Lung microvascular endothelial cell (primary cell): ENCODE measurements at places on chromosomes 11 and 22. TPM values are rescaled to one million over a fixed set of nuclear protein-coding genes. Genes with fewer than 3 reads are reported as not detected.

DNA sequence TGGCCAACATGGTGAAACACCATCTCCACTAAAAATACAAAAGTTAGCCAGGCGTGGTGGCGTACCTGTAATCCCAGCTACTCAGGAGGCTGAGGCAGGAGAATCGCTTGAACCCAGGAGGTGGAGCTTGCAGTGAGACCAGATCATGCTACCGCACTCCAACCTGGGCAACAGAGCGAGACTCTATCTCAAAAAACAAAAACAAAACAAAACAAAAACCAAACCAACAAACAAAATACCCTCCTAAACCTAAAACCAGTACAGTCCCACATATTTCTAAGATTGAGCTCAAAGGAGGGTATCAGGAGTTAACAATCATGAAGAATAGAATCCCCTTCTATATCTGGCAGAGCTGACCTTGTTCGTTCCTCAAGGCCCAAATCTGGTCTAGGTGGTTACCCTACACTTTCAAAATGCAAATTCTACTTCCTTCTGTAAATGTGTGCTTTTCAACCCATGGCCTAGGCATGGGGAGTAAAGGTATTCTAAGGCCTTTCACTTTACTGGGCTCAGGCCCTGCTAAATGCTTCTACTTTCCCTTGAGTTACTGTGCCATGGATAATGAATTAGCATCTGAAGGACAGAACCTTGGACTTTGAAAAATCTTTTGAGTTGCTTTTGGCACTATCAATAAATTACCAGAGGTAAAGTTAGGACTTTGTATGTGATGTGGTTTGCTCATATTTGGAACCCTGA lies 10.4 kb upstream of the PPP2R1B start:
- no peak for DNase-seq

- DNase-seq: no peak
Observed at GRCh38 chr22:28560046-28560742, 119.4 kb downstream of the TTC28 start.

DNA sequence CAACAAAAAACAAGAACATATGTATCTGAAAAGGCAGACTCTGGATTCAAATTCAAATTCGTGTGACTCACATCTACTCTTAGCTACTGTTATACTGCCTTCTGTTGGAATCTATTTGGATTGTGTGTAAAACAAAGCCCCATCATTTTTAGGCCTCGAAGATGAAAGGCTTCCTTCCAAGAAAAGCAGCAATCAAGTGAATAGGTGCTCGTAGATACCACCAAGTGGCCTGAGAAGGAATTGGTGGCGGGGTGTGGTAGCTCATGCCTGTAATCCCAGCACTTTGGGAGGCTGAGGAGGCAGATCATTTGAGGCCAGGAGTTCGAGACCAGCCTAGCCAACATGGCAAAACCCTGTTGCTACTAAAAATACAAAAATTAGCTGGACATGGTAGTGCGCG lies 4.2 kb downstream of the GRAMD1B start:
- peak; percentile 31 for DNase-seq

DNA sequence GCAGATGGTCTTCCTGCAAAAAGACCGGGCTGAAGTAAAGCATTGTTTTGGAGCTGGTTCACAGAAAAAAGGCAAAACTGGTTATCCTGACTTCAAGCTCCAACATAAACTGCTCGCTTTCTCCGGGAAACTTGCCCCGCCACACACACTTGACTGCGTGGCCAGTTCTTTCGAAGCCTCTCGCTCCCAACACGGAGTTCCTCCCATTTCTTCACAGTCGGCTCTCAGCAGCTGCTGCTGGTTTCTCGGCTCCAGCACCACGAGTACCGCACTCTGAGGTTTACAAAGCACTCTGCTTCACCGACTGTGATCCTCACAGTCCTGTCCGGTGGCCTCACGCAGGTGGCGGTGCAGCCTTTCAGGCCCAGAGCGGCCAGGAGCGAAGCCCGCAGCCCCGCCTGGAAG lies 264 bp downstream of the CHEK1 start:
- DNase-seq: no peak

DNA sequence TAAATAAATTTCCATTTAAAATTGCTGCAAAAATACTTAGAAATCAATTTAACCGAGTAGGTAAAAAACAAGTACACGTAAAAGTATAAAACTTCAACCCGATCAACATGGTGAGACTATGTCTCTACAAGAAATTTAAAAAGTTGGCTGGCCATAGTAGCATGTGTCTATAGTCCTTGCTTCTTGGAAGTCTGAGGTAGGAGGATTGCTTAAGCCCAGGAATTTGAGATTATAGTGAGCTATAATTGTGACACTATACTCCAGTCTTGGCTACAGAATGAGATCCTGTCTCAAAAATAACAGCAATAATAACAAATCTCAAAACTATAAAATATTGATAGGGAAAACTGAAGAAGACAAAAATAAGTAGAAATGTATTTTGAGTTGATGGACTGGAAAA lies 11.1 kb downstream of the CASP4 start:
- no peak for DNase-seq

GRCh38 chr22:44316393-44317122 lies 3.8 kb upstream of the SHISAL1 start:
- DNase-seq: no peak

GRCh38 chr11:44747316-44747715 lies 20.6 kb downstream of the TSPAN18 start:
- DNase-seq: no peak

- DNase-seq: no peak
Observed at GRCh38 chr11:23490557-23491235, 630.4 kb upstream of the CCDC179 start.

GRCh38 chr11:115552151-115552772 lies 48.0 kb upstream of the CADM1 start:
- DNase-seq: no peak

GRCh38 chr11:18633256-18634139 lies 644 bp downstream of the SPTY2D1 start:
- peak; percentile 1 for DNase-seq

DNA sequence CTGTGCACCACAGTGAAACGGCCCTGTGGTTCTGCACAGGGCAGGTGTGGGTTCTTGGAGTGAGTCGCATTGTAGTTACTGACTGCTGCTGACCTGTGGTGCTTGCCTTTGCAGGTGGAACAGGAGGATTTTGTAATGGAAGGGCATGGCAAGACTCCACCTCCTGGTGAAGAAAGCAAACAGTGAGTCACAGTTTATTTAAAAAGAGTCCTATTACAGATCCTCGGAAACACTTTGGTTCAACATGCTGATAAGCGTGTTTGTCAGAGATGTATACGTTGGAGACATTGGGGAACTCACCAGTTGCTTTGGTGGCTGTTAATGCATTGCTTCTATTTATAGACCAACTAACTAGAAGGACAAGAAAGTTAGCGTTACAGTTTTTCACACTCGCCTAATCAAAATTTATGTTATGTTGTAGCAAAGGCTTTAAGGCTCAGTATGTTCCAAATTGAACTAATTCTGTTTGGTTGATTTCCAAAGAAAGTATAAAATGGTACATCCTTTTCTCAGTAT lies 21.7 kb upstream of the TNRC6B start:
- DNase-seq: peak; percentile 42

GRCh38 chr11:85809191-85809590 lies 1.8 kb downstream of the SYTL2 start:
- no peak for DNase-seq

DNA sequence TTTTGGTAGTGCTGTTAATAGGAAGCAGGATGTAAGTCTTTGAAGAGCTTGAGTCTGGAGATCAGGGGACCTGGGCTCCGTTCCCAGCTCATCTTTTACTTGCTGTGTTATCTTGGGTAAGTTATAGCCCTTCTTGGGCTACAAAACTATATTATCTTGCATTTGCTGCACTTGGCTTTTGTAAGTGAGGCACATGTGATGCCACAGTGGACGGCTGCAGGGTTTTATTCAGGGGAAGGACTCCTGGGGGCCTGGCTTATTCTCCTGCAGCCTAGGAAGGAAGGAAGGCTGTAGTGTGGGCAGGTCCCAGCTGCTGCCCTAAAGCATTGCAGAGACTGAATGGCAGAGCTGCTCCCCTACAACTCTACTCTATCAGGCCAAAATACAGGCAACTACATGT lies 6.4 kb downstream of the CD82 start:
- no peak for DNase-seq

DNA sequence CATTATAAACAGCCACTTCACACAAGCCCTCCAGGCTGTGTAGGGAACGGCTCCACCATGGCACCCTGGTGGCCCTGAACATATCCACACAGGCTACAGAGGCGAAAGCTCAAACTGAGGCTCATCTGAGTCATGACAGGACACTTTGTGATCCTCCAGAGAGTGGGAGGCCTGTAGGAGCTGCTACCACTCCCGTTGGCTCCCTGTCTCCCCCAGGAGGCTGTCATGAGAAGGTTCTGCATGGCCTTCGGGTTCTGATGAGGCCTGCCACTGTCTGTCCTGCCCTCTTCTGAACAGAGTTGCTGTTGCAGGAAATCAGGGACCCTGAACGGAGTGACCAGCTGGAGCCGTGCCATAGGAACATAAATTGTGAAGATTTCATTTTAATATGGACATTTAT lies 23.8 kb upstream of the ALDH3B2 start:
- no peak for DNase-seq

DNA sequence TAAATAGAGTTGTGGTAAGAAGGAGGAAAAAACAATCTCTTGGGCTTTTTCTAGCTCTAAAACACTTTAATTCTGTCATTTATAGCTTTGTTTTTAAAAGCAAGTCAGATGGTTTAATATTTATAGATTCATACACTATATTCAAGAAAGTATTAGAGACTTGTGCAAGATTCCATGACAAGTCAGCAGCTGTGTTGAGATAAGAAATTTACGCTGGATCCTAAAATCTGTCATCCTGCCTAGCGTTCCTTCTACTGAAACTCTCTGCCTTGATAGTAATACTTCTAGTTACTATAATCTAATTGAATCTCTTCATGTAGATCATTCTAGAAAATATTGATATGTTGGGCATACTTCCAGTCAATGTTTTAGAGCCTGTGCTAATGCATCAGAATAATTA lies 721.8 kb downstream of the CNTN5 start:
- no peak for DNase-seq

- DNase-seq: peak; percentile 51
Observed at GRCh38 chr22:28958611-28959010, 75.2 kb downstream of the ZNRF3 start.

DNA sequence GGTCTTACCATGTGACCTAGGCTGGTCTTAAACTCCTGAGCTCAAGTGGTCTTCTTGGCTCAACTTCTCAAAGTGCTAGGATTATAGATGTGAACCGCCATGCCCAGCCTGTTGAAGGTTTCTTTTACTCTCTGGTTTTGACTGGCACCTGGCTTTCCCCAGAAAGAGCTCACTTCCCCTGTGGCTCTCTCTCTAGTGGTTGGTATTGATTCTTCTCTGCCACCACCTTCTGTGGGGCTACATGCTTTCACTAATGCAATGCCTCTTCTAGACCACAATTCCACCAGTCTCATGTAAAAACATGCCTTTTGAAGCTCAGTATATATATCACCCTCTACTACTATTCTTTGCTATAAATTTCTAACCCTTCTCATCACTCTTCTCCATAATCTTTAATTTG lies 67.2 kb downstream of the CCDC83 start:
- no peak for DNase-seq

DNA sequence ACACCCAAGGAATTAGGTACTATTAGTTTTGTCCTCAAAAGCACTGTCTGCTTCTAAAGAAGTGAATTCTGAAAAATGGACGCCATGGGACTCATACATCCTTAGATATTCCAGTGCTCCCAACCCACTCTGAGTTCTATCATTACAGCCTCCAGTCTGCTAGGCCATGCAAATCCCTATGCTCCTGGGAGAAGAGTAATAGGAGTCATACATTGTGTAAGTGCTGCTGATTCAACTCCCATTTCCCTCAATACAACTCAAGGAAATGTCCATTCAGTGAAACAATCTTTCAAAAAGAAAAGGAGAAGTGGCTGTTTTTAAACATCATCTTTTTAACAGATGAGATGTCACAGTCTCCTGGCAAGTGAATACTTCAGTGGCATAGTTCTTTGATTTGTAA lies 590.2 kb upstream of the LRRC4C start:
- DNase-seq: no peak

- no peak for DNase-seq
Observed at GRCh38 chr11:61904539-61905048, 12.8 kb downstream of the RAB3IL1 start.

- no peak for DNase-seq
Observed at GRCh38 chr11:19939415-19939929, 220.8 kb downstream of the DBX1 start.

GRCh38 chr22:20595461-20595860 lies 88.1 kb downstream of the MED15 start:
- DNase-seq: no peak

GRCh38 chr11:69655479-69656428 lies 14.8 kb downstream of the CCND1 start:
- no peak for DNase-seq

GRCh38 chr11:131713529-131714134 lies 343.2 kb downstream of the NTM start:
- DNase-seq: no peak

- DNase-seq: no peak
Observed at GRCh38 chr11:33534575-33534974, 166.1 kb downstream of the C11orf91 start.

GRCh38 chr11:35107861-35108260 lies 31.1 kb upstream of the CD44 start:
- peak; percentile 45 for DNase-seq

GRCh38 chr22:21014726-21015465 lies at the start of gene P2RX6:
Gene P2RX6, plus strand, starts transcription at chr22:21015165. Its CDS starts 10 bp downstream, at chr22:21015175.
- DNase-seq: no peak

Gene FCHSD2
- total RNA-seq: 13.7 and 15.9 TPM in 2 replicates

Gene RFPL2
- total RNA-seq: not detected in 2 replicates

Gene OR8G1
- total RNA-seq: not detected in 2 replicates

Gene HRAS
- total RNA-seq: 45.4 and 47.3 TPM in 2 replicates

Gene PLEKHA7
- 1.1 and 4.8 TPM in 2 replicates for total RNA-seq

Gene OR2AG2
- total RNA-seq: under 0.01 and 0.20 TPM in 2 replicates

Gene OR2AG1
- not detected in 2 replicates for total RNA-seq

Gene RFPL3
- total RNA-seq: not detected in 2 replicates

Gene OR51B2
- total RNA-seq: not detected in 2 replicates

Gene USP2
- total RNA-seq: 0.20 and 0.22 TPM in 2 replicates

Gene ANKK1
- not detected in 2 replicates for total RNA-seq

Gene LPXN
- total RNA-seq: 2.0 and 3.1 TPM in 2 replicates

Gene SCN2B
- not detected in 2 replicates for total RNA-seq

Gene RBMXL2
- not detected in 2 replicates for total RNA-seq

Gene SMC1B
- not detected in 2 replicates for total RNA-seq

Gene CBLIF
- not detected in 2 replicates for total RNA-seq
